Progenitor cell of endocrine pancreas (in vitro differentiated cells): ENCODE measurements at places on chromosomes 4 and X.

GRCh38 chr4:76990288-76991080, 40.9 kb downstream of the SEPTIN11 start:
- no peak for DNase-seq

GRCh38 chrX:16756724-16757123, 29.5 kb upstream of the TXLNG start:
- no peak for DNase-seq

GRCh38 chrX:81259714-81260395, 58.0 kb downstream of the SH3BGRL start:
- no peak for DNase-seq

DNA sequence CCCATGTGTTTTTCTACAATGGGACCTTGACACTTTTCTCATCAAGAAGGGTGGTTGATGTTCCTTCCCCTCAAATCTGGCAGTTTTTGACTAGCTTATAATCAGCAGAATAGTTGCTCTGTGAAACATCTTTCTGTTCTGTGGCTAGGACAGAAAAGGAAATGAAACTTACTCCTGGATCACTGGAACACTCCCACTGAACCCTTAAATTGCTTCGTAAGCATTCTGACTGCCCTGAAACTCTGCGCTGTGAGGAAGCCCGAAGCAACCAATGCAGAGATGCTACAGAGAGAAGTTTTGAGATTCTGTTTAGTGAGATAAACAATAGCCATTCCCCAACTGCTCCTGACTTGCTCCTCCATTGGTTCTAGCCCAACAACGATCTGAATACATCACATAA, 602.2 kb downstream of the CENPC start:
- DNase-seq: no peak

GRCh38 chr4:25486171-25486570, 109.1 kb downstream of the ANAPC4 start:
- no peak for DNase-seq

DNA sequence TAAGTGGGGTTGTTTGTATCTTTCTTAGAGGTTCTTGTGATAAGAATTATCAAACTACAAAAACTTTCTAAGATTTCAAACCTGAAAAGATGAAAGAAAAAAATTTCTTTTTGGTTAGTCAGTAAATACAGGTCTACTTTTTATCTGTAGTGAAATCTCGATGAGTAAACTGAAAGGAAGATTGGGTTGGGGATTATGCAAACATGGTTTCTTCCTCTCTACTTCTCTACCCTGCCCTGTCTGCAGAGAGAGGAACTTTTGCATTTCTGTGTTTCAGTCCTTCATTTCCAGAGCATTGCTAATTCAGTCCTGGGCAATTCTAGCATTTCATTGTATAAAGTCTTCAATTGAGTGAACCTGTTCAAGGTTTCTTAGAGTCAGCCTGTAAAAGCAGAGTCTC, 51.6 kb upstream of the IL2 start:
- no peak for DNase-seq

GRCh38 chrX:4642114-4642513, 928.7 kb upstream of the PRKX start:
- no peak for DNase-seq

DNA sequence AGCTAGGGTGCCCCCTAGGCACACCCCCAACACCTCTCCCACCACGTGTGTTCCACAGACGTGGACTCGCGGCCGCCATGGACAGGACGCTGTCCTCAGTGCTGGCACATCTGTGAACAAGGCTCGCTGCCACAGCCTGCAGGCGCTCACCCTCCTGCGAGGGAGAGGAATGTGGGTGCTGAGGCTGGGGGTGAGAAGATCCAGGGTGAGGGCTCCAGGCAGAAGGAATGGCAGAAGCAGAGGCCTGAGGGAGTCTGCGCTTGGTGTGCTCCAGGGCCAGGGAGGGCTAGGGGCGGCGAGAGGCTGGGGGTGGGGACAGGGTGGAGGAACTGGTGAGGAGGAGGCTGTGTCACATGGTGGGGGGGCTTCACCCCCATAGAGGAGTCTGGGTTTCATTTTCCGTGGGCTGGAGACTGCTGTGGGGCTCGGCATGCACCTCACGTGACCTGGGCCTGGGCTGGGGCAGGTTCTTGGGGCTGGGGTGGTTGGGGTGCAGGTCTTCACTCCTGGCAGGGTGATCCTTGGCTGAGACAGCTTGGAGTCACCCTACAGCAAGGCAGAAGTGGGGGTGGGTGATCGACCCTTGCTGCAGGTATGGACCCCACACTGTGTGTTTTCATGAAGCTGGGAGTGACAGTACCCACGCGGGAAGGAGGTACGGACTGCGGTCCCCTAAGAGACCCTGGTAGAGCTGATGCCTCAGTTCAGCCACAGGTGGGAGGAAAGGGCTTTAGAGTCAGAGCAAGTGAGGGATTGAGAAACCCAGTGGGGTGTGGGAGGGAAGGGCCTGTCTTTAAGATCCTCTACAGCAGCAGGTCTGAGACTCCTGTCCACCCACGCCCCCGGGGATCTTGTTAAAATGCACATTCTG, 103.7 kb downstream of the PSAPL1 start:
- no peak for DNase-seq

GRCh38 chr4:1799387-1800375, 6.6 kb downstream of the FGFR3 start:
- DNase-seq: no peak

- no peak for DNase-seq
These were observed 263.3 kb upstream of the CLNK start for GRCh38 chr4:10947898-10948297.

DNA sequence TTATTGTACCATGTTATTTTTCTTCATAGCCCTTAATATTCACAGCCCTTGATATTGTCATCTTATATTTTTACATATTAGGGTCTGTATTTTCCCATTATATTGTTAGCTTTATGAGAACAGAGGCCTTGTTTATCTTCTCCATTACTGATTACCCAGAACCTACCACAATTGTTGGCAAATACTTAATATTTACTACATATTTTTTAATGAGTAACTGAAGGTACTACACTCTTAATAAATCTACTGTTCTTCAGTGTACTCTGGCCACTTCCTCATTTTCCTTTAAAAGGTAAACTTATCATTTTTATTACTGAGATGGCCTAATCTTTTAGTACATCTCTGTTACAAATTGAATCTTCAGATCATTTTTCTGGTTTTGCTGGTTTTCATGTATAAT, 133.5 kb downstream of the COL4A5 start:
- DNase-seq: no peak

GRCh38 chrX:47618923-47619485, 653 bp downstream of the SYN1 start:
- DNase-seq: no peak

DNA sequence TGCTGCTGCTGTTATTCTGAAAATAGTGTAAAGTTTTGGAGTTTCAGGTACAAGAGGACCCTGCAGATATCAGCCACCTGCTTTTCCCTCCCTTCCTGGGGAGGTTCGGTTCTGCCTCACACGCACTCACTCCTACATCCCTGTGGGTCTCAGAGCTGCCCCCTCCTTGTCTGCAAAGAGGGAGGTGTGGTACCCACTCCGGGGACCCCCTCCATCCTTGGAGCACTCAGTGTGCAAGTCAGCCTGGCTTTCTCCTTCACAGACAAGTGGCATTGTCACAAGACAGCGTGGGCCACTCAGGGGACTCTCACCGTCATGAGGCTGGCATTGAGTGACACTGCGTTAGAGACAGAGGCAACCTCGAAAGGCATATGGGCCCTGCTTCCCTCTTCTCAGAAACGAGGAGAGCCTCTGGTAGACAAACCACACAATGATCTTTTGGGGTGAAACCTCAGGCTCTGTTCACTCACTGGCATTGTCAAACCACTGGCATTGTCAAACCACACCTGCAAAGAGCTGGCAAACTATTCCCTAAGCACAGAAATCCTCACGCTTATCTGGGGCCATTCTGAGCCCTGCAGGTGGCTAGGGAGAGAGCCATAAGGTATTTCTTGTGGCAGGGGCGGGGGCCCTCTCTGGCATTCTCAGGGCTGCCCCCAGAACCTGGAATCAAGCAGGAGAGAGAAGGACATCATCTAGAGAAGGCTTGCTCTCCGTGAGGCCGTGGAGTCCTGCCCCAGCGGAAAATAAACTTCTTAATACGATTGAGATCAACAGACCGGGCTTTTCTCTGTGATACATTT, 285.0 kb downstream of the SHOX start:
- no peak for DNase-seq

GRCh38 chrX:143025628-143026027, at the start of gene SPANXN4:
Gene SPANXN4 (plus strand): TSS chrX:143025928. CDS start chrX:143026015, 87 bp downstream.
- DNase-seq: no peak

GRCh38 chr4:148893095-148893494, 450.9 kb upstream of the NR3C2 start:
- DNase-seq: no peak

DNA sequence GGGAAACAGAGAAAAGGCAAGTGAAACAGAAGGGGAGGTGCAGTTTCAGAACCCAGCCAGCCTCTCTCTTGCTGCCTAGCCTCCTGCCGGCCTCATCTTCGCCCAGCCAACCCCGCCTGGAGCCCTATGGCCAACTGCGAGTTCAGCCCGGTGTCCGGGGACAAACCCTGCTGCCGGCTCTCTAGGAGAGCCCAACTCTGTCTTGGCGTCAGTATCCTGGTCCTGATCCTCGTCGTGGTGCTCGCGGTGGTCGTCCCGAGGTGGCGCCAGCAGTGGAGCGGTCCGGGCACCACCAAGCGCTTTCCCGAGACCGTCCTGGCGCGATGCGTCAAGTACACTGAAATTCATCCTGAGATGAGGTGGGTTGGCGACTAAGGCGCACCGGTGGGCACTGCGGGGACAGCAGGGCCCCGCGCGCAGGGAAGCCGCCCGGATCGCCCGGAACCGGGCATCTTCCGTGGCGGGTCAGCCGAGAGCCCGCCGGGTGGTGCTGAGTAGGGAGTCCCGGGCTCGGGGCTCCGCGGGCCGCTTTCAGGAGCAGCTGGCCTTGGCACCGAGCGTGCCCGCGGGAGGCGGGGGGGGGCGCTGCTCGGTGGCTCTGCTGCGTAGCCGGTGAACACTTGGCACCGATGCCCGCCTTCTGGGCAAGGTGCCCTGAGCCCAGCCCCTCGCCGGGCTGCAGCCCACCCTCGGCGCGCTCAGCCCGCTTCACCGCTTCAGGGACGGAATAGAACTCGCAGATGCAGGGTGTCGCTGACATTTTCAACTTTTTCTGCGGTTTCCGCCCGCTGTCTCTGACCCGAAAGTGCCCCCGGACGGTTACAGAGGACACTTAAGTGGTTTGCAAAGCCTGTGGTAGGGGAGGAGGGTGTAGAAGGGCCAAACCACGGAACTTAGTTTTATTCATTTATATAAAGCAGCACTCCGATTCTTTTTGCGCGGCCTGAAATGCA, at the start of gene CD38:
Gene CD38 (plus strand): TSS at position 40 of the 953 bp plus-strand sequence. CDS start 87 bp downstream, at position 127.
- DNase-seq: no peak

- DNase-seq: no peak
These were observed 21.1 kb downstream of the TEC start for GRCh38 chr4:48248559-48248953.

GRCh38 chrX:74510401-74510800, 89.1 kb downstream of the SLC16A2 start:
- DNase-seq: no peak

DNA sequence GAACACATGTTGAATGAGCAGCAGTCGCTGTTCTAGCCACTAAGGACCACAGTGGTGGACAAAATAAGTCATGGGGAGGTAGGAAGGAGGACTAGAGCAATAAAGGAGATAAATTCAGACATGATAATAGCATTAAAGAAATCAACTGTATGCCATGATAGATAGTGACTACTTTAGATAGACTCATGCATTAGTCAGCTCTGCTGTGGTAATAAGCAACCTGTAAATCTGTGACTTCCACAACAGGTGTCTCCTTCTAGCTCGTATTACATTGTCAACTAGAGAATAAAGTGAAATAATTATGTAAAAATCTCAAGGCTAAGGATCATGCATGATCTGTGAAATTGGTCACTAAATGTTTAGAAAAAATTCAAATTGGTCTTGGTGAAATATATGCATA, 77.9 kb downstream of the WWC2 start:
- DNase-seq: no peak

GRCh38 chr4:132651196-132651595, 497.9 kb upstream of the PCDH10 start:
- DNase-seq: no peak

DNA sequence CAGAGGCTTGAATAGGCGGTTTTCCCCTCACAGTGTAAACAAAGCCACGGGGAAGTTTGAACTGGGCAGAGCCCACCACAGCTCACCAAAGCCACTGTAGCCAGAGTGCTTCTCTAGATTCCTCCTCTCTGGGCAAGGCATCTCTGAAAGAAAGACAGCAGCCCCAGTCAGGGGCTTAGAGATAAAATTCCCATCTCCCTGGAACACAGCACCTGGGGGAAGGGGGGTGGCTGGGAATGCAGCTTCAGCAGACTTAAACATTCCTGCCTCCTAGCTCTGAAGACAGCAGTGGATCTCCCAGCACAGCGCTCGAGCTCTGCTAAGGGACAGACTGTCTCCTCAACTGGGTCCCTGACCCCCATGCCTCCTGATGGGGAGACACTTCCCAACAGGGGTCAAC, 44.0 kb upstream of the USP38 start:
- no peak for DNase-seq

GRCh38 chrX:70998411-70999027, 67.6 kb upstream of the SLC7A3 start:
- DNase-seq: no peak

GRCh38 chr4:169098054-169098497, 88.0 kb upstream of the CBR4 start:
- no peak for DNase-seq

DNA sequence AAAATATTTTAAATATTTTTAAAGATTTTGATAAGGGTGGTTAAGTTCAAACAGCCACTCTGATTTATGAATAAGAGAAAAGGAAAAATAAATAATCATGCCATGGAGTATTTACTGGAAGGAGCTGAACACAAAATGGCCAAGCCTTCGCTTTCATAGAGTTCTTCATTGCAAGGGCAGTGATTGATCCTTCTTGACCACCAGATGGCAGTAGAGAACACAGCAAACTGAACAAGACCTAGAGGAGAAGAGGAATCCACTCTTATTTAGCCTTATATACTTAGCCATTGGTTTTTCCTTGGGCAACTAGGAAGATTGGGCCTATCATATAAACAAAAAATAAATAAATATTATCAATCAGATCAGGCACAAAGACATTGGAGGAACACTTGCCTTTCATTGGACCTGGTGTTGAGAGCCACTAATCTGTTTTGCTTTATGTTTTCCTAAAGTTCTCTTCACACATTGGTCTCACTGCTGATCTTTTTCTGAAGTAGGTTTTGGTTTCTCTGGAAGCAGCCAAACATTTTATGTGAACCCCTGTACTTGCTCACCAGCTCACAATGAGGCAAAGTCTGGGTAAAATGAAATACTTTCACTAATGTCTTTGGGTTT, 58.1 kb upstream of the PARM1 start:
- DNase-seq: no peak
